Mucosa of descending colon (tissue), 3 donors: ENCODE measurements at places on chromosomes 3 and 15.

GRCh38 chr15:71547011-71547410, 263.3 kb upstream of the NR2E3 start:
- no peak for DNase-seq

DNA sequence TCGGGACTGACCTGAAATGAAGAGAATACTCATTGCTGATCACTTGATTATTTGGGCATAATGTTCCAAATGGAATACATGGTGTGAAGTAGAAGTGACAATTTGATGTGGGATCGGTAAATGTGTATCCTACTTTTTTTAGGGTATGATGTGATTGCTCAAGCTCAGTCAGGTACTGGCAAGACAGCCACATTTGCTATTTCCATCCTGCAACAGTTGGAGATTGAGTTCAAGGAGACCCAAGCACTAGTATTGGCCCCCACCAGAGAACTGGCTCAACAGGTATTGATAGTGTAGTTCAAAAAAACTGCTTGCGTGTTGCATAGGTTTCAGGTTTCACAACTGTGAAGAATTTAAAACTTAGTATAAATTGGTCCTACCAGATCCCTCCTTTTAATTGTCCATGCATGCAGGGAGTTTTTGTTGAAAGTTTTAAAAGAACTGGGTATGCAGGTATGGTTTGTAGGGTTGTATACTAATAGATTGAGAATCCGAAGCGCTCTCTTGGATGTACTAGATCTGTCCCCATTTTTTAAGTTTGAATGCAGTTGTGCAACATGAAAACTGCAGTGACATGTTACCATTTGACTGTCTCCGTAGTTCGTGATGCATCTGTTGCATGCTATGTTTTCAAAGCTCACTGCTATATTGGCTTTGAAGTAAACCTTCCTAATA, 1.6 kb downstream of the EIF4A2 start:
- no peak for DNase-seq

GRCh38 chr3:107404727-107405469, 27.7 kb downstream of the CCDC54 start:
- DNase-seq, result no peak

DNA sequence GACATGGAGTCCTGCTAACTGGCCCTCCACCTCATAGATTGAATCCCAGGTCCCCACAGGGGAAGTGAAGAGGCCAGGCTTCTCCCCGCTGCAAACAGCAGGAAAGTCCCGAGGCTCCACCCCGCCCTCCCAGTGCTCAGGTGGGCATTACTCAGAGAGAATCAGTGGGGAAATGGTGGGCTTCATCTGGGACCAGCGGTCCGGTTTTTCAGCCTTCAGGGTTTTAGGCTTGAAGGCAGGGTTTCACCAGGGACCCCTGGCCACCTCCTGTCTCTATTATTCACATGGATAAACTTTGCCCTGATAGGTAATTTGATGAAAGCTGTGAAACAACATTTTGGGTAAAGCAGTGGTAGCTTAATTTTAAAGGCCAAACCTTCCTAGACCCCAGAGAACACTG, 31.3 kb downstream of the MKRN3 start:
- no peak for DNase-seq

DNA sequence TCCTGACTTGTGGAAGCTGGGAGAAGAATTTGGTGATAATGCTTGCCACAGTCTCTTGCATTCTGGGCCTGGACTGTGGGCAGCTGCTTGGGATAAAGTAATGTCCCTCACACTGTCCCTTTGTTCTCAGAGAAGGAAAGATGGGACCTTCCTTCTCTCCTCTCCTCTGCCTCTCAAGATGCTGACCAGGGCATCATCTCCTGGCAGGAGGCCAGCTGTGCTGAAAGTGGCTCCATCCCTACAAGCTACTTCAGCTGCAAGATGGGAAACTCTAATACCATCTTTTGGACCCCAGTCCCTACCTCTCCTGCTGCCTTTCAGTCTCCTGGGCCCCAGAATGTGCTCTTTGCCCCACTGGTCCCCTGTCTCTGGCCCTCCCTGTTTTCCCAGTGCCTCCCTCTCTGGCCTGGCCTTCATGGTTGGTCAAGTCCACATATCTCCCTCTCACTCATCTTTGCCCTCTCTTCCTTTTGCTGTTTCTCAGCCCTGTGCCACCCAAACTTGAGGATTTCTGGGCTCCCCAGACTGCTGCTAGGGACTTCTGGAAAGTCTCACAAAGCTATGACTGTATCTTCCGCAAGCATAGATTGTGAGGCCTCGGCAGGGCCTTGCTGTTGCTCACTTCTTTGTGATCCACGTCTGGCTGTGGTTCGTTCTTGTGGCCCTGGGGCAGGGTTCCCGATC, 7.1 kb upstream of the SLC6A20 start:
- no peak for DNase-seq

DNA sequence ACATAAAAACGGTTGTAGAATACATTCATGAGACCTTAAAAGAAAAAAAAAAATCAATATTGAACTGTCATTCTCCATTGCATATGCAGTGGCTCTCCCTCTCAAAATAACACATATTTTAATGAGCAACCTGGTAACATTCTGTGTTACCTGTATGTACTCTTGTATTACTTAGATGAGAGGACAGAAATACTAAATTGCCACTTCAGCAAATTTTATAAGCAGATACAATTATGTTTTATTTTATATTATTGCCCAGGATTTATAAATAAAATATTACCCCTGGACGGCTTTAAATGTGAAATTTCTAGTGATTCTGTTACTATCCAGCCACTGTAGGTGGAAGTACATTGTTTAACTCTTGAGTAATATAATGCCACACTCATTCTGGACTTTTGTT, 463.2 kb upstream of the ROBO1 start:
- no peak for DNase-seq

DNA sequence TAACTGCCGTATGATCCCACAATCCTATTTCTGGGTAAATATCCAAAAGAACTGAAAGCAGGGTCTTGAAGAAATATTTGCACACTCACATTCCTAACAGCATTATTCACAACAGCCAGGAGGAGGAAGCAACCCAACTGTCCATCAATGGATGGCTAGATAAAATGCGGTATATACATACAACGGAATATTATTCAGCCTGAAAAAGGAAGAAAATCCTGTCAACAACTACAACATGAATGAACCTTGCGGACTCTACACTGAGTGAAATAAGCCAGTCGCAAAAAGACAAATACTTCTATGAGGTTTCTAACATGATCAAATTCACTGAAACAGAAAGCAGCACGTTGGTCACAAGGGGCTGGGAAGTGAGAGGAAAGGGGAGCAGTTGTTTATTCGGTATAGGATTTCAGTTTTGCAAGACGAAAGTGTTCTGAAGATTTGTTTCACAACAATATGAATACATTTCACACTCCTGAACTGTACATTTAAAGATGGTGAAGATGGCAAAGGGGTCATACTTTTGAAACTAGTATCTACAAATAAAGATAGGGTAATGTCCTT, 6.2 kb downstream of the DLG1 start:
- no peak for DNase-seq

- DNase-seq, result no peak
Observed at GRCh38 chr3:85502148-85502875, 543.5 kb downstream of the CADM2 start.

DNA sequence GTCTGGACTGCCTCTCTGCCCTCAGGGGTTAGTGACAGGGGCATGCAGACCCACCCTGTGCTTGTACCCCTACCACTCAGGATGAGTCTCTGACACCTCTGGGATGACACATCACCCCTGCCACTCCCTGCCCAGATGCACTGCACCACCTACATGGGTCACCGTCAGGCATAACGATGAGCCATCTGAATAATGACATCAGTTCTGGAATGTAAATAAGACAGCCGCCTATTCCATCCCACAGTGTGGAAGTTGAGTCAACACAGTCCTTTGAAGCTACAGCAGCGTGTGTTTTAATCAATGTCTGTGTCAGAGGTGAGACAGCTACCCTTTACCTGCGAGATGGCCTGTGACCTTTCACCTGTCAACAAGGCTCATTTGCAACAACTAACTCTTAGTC, 268.7 kb upstream of the ARRDC4 start:
- no peak for DNase-seq

DNA sequence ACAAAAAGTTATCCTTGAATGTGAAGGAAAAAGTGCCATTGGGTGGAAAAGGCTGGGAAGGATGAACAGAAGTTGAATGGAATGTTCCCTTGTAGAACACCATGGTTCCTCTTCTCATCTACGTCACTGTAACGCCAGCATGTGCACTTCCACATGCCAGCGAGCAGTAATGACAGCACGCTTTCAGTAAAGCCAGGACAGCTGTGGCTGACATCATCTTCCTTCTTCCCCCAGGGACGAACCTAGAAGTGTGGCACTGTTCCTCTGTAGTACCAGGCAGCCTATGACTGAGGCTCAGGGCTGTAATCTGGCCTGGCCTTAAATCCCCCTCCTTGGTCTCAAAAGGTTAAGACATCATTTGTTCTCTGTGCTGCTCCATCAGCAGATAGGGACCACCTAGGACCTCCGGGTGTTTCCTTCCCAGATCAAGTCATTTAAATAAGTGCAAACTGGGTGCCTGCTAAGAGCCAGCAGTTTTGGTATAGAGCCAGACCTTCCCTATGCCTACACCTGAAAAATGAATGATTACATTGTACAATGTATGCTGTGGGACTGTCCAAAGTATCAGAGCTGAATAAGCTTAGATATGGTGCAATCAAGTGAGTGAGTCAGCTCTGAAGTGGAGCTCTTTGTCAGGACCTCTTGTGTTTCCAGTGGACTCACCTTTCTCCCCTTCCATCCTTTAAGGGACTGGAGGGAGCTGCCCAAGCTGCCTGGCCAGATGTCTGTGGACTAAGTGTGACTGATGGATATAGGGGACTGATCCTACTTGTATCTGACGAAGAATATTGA, 5.6 kb upstream of the SRPRB start:
- no peak for DNase-seq

GRCh38 chr3:120688121-120688520, 6.1 kb upstream of the HGD start:
- DNase-seq, result no peak

DNA sequence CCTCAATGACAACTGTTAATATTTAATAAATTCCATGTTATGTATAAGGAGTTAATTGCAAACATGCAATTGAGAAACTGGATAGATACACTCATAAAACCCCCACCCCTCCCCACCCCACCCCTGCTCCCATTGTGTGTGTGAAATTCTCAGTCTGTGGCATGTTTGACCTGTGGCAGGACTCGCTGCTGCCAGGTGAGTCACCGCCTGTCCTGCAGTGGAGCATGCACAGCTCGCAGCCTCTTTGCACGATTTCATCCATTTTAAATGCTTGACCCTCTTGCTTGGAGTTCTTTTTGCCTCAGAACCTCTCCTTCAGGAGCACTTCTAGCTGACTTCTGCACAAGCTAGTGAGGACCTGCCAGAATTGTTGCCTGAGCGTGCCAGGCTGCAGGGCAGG, 5.3 kb upstream of the APEH start:
- DNase-seq, result no peak

GRCh38 chr3:30198162-30198561, 408.2 kb upstream of the TGFBR2 start:
- no peak for DNase-seq

DNA sequence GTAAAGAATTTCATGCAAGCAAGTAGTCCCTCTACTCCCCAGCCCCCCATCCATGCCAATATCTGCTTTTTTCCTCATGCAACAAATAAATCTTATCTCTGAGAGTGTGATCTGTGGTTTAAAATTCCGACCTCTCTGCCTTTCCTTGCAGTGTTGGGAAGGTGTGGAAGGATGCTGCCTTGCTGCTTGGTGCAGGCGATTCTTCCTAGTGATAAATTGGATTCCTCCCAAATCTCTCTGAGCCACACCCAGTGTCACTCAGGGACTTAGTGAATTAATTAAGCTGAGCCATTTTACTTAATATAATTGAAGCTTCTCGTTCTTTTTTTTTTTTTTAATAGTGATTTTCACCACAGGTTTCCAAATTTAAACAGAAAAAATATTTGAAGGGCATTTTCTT, 3.4 kb downstream of the GAP43 start:
- DNase-seq, result no peak

DNA sequence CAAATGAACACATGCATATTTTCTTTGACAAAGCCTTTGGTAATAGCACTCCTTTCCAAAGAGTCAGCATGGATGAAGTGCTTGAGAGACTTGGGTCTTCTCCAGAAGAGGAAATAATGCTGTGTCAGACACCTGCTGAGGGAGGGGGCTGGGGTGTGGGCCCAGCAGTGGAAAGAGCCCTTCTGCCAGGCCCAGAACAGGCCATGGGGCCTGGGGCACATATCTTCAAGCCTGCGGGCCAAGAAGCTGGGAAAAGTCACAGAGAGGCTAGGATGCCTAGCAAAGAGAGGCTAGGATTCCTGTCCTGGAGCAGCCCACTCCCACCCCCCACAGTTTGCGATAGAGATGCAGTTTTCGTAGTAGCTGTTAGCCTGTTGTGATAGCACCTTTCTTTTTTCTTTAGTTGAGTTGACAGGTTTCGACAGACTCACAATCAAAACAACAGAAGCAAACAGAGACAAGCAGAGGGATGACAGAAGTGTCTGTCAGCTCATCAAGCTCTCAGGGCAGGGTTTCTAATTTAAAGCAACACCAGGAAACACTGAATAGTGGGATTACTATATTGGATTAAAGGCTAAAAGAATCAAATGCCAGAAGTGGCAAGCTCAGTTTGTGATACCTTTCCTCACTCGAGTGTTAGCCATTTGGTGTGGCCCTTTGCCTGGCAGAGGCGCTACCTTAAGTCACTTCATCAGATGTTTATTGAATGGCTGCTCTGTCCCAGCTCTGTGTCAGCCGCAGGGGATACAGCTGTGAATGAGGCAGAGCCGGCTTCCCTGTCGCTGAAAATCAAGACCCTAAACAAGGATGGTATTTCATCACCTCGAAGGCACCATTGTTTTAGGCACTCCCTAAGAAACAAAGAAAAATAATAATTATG, 19.0 kb downstream of the CMTM7 start:
- DNase-seq, result no peak

DNA sequence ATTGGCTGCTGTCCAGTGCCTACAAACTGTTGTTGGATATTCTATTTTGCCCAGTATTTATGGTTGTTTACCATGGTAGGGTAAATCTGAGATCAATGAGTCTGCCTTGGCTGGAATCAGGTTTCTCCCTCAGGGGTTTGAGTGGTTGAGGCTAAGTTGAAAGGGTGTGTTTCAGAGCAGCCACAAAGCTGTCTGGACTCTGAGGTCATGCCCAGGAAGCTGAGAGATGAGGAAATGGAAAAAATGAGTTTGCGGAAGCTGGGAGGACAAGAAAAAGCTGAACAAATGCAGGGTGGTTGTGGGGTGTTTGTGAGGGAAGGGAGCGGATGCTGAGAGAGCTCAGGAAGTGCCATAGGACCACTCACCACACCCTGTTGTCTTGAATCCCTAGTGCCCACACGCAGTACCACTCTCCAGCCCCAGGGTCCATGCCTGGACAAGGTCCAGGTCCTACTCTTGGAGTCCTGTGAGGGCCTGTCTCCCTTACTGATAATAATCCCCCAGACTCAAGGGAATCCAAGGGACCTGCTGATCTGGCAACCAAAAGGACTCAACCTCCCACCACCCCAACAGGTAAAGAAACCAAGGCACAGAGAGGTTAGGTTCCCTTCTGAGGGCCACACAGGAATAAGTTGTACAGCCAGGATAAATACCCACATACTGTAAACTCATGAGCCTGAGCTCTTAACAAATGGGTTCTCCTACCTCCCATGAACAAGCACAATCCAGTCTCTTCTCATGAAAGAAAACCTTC, 81.6 kb downstream of the PPCDC start:
- DNase-seq, result peak; percentile 55
